ENCODE measurements at places on chromosomes 2 and 18.

DNA sequence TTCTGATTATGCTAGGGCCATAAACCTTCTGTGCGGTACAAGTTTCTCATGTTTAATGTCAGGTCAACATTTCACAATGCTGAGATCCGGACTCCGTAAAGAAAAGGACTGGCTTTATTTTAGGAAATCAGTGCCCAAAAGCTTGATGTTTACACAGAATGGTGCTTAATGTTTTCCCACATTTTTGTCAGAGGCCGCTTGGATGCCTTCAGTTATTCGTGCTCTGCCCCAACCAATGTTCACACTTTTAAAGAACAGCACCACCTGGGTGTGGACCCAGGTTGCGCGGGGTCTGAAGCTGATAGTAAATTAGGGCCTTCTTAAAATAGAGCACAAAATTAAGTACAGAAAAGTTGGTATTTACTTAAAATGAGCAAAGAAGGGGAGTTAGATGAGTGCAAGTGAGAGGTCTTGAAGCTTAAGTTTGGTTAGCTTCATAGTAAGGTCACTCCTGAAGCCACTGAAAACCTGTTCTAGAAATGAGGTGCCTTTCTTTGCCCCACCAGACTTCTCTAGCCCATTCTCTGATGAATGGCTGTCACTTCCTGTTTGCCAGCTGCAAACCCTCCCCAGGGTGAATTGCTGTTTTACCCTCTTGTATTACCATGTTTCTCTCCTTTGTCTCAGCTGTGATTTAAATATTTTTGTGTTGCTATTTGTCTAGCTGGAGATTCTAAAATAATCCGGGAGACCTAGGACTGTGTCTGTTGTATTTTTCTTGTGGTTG lies 20.5 kb downstream of the SLC3A1 start:
- no peak for DNase-seq

DNA sequence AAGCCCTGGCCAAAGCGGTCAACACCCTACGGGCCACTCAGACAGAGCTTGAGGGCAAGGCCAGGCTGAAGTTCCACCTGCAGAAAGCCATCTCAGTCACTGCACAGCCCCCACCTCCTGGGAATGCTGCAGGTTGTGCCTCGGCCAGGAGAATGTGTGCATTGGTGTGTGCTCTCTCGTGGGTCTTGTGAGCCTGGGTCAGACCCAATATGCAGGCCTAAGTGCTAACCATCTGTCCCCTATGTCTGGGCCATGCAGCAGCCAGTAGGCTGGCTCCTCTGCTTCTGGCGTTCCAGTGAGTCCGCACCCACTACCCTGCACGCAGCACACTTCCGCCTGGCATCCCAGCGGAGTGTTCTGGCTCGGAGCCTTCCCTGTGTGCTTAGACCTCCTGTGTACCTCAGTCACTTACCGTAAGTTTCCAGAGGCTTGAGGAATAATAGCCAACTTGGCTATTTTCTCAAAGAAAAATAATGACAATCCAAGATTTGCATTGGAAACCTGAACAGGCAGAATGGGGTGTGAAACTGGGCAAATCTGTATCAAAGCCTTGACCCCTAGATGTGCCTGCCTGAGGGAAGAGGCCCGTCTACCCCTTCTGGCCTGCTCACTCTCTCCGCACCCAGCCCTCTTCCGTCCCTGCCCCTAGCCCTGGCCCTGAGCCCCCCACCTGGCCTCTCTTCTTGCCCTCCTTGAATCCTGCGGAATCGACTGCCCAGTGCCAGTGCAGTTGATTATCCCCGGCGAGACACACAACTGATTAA lies 7.2 kb downstream of the SIX3 start:
- no peak for DNase-seq

GRCh38 chr2:143132355-143132754 lies 3.1 kb downstream of the ARHGAP15 start:
- DNase-seq: no peak

DNA sequence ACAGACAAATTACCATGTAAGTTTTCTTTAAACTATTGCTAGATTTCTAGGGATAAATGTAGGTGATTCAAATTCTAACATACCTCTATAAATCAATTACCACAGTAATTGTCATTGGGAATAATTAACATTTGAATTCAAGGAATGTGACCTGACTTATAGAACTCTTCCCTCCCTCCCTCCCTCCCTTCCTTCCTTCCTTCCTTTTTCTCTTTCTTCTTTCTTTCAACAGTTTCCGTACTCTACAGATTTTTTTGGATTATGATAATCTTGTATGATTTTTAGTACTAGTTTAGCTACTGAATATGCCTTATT lies 18.2 kb upstream of the FTCDNL1 start:
- no peak for DNase-seq

GRCh38 chr2:141610564-141611175 lies 520.1 kb downstream of the LRP1B start:
- DNase-seq: no peak

DNA sequence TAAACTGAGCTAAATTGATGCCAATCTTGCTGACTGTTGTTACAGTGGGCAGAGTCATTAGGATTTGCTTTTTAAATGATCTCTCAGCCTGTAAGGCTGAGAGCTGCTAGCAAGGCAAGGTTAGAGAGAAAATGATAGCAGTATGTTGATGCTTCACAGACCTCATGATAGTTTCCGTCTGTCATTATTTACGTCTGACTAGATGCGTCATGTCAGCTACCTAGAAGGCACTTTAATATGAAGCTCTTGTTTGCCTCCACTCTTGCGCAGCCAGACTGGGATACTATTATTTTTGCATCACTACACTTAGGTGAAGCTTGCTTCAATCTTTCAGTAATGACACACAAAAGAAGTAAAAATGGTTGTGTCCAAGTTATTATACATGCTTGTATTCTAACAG lies 313.8 kb downstream of the LNPK start:
- no peak for DNase-seq

DNA sequence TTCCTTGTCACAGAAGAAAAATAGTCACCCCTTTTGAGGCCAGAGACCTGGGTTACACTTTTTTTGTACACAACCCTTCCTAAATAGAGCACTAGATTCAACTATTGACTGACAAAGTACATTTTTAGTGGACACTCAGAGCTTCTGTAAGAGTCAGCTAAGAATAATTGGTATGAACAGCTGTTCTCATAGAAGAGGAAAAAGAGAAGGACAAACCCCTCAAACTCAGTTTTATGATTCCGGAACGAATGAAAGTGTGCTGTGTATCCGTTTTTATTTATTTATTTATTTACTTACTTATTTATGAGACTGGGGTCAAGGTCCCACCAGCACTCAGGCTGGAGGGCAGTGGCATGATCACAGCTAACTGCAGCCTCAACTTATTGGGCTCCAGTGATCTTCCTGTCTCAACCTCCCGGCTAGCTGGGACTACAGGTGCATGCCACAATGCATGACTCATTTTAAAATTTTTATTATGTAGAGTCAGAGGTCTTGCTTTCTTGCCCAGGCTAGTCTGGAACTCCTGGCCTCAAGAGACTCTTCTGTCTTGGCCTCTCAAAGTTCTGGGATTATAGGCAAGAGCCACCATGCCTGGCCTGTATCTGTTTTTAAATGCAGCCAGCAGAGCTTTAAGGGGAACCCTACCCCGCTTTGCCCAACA lies 36.0 kb upstream of the FZD5 start:
- no peak for DNase-seq

Data from hepatic stellate cell (primary cell).